ENCODE measurements at places on chromosomes 2 and 18.

DNA sequence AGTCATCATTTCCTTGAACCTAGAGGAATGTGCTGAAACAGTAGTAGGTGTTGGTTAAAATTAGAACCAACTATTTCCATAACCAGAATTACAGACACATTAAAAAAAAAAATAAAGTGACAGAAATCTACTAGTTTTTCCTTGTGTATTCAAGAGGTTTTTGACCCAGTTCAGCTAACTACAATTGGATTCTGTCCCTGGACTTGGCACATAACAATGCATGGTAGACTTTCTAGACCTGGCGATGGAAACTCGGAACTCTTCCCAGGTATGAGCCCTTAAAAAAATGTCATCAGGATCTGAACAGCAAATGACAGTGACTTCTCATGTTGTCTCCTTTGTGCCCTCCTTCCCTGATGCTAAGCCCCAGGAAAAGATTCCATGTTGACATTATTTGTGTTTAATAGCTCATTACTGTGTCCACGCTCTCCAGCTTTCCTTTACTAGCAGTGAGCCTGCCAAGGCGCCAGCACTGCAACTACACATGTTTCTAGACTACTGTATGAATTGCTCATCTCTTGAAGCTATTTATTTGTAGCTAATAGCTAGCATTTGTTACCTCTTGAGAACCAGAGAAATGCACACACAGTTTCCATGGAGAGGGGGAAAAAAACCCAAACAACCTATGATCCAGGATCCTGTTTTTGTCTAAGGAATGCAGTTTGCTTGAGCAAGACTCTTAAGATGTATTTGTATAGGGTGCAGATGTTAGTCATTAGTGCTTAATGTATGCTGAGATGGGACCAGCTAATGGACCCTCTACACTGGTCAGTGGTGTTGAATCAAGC is 148.5 kb downstream of the FMNL2 start:
- DNase-seq, result no peak

DNA sequence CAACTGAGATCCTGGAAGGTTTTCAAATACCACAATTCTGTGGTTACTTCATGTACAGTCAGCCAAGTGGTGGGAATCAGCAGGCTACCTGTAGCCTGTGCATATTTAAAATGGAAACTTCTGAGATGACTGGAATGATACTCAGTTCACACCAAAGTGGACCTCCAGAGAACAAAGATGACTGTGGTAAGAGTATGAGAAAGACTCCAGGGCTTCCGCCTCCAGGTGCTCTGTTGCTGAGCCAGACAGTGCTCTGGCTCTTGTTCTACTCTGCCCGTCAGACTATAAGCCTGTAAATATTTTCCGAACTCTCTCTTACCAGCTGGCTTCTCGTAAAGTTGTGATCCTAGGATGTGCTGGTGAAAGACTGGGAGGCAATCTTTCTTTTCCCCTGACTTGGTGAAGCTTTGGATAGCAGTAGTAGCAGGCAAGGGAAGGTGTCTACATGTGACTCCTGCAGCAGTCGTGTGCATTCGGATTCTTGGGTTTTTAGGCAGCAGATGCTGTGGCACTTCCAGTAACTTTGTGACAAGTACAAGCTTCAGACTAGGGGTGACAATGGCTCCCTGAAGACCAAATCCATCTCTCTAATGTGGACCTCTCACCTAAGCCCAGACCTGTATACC is 23.1 kb downstream of the ST3GAL5 start:
- no peak for DNase-seq

GRCh38 chr2:113198048-113198789 is 24.4 kb downstream of the PSD4 start:
- DNase-seq, result no peak

- DNase-seq, result no peak
Measured at GRCh38 chr18:42446195-42446594, 491.2 kb downstream of the PIK3C3 start.

- no peak for DNase-seq
Measured at GRCh38 chr2:58042486-58042970, 4.1 kb upstream of the VRK2 start.

- no peak for DNase-seq
Measured at GRCh38 chr2:158391876-158392275, 64.7 kb downstream of the CCDC148 start.

GRCh38 chr2:48548840-48549239 is 18.9 kb downstream of the STON1 start:
- no peak for DNase-seq

GRCh38 chr18:53380063-53380639 is 844.3 kb downstream of the MBD2 start:
- no peak for DNase-seq

GRCh38 chr18:62651276-62652056 is 63.9 kb upstream of the PHLPP1 start:
- DNase-seq, result no peak

GRCh38 chr2:53407363-53408080 is 360.1 kb upstream of the CHAC2 start:
- DNase-seq, result no peak

- DNase-seq, result no peak
Measured at GRCh38 chr2:64273524-64274398, 129.5 kb upstream of the PELI1 start.

DNA sequence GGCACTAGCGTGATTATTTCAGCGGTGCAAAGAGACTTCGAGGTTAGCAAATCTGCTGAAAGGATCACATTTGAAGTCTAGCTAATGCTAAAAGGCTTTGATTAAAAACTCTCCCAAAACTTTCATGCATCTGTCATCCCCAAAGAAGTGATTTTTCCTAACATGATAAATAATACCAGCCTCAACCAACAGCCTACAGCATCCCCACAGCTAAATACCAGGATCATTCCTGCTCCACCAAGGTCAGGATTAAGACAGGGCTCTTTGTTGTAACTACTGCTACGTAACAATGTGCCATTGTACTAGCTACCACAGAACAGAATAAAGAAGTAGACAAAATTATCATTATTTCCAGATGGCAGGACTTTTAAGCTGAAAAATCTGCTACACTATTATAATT is 1.6 kb downstream of the OR6B3 start:
- no peak for DNase-seq

DNA sequence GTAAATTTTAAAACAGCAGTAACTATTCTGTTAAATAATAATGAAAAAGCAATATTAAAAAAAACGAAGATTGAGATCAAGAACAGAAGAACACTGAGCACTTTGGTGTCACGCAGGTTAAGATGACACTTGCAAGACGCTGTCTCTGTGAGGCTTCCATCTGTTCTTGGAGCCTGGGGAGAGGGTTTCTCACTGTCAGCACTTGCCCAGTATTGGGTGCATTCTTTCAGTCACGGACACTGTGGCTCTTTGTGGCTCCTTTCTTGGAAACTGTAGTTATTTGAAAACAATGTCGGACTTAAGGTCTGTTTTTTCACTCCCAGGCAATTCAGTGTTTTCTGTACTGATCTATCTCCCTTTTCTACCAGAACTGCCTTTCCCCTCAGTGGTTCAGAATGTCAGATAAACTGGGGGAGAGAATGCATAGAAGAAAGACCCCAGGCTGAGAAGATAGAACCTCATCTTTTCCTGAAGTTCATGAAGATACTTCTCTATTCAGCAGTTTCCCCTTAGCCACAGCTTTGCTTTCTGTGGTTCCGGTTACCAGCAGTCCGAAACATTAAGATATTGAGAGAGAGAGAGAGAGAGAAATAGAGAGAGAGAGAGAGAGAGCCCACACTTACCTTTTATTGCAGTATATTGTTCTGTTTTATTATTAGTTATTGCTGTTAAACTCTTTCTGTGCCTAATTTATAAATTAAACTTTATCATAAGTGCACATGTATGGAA is 283.3 kb downstream of the DCDC2C start:
- DNase-seq, result no peak

DNA sequence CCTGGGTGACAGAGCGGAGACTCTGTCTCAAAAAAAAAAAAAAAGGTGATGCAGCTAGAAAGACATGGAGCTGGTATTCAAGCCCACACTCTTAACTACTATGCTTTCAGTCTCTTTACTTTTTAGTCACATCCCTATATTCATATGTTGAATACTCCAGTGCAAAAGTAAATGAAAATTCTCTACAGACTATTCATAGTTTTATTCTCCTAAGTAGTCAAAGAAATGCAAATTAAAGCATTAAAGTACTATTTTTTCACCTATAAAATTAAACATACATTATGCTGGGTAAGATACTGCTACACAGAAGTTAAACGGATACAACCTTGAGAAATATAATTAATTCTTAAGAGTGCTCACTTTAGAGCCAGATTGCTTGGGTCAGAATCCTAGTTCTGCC is 7.6 kb downstream of the CUL3 start:
- DNase-seq, result no peak

DNA sequence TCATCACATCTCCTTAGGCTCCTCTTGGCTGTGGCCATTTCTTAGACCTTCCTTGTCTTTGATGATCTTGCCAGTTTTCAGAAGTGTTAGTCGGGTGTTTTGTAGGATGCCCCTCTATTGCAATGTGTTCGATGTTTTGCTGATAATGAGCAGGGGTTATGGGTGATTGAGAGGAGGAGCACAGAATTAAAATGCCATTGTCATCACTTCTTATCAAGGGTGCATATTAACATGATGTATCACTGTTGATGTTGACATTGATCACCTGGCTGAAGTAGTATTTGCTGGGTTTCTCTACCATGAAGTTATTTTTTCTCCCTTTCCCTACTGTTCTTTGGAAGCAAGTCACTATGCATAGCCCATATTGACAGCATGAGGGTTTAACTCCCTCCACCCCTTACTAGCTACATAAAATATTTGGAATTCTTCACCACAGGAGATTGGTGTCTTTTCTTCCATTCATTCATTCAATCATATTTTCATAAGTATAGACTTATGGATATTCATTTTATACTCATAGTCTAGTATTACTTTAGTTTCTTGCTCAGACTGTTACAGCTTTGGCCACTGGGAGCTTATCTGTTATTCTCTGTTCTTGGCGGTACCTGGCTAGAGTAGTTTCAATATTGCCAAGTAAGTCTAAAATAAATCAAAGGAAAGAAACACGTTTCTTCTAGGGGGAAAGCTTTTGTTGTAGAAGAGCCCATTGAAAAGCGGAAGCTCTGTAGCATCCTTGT is 54.5 kb upstream of the TMEM87B start:
- no peak for DNase-seq

Measured in stimulated activated CD8-positive, alpha-beta memory T cell treated with anti-CD3 and anti-CD28 coated beads, Interleukin-2, amount 100 ng/mL, for 1 hour (primary cell).